Germinal center (tissue), 1 donor: ENCODE measurements at places on chromosomes 5 and 9.

DNA sequence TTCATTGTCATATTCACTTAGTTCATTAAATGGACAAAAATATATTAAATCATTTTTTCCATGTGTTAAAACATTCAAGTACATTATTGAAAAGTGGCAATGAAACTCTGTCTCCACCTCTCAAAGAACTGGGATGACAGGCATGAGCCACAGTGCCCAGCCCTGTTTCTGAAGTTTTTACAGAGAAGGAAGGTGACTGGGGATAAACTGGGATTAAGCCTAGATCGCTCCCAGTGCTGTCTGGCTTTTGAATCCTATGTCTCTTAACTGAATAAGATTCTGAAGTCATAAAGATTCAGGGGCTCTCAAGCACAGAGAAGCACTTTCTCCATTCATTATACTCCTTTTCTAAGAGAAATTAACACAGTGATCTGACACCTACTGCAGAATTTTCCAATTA, 88.3 kb downstream of the SLC38A9 start:
- no peak for DNase-seq

GRCh38 chr5:96004087-96004486, 42.4 kb upstream of the ELL2 start:
- no peak for DNase-seq

- no peak for DNase-seq
Observed at GRCh38 chr9:80946496-80947170, 742.7 kb downstream of the TLE1 start.

- DNase-seq: no peak
Observed at GRCh38 chr5:112388074-112388473, 31.0 kb downstream of the EPB41L4A start.

GRCh38 chr9:88950341-88951154, 40.7 kb upstream of the S1PR3 start:
- DNase-seq: no peak

GRCh38 chr5:168669668-168670378, 90.7 kb upstream of the PANK3 start:
- no peak for DNase-seq

DNA sequence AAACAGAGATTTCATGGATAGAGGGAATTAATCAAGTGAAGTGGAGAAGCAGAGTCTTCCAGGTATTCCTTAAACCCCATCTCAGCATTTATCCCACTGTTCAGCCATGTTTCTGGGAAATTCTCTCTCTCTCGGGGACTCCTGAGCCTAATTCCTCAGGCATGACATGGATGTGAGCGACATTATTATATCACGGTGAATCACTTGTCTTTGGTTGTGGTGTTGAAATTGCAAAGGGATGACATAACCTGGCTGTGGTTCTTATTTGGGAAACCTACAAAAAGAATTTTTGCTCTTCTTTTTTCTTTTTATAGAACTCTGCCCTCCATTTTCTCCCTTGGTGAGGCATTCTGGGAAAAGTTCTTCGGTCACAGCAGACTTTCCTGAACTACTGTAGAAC, 457.9 kb upstream of the PTGER4 start:
- DNase-seq: no peak

DNA sequence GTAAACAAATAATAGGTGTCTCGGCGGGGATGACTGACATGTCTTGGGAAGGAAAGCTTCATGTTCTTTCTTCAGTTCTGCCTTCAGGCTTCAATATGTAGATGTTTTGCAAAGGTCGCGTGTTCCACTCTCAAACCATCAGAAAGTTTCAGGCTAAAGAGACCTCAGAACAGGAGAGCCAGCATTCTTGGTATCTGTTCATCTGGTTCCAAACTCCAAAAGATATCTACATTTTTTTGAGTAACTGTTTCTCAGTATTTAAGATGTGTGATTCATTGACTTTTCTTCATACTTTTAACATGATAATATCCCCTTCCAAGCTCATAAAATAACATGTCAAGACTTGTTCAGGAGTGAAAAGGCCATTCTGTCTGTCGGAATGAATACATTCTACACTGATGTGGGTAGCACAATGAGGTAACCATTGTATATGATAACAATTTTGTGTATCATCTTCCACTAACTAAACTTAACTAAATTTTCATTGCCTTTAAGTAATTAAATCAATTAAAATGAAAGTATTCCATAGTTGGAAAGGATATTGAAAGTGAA, 183.6 kb downstream of the CFAP90 start:
- no peak for DNase-seq

- DNase-seq: no peak
Observed at GRCh38 chr5:131988601-131989000, 22.9 kb downstream of the ACSL6 start.

GRCh38 chr5:168776070-168776469, 196.9 kb upstream of the PANK3 start:
- no peak for DNase-seq

GRCh38 chr5:156208271-156208670, 118.7 kb upstream of the SGCD start:
- DNase-seq: no peak

DNA sequence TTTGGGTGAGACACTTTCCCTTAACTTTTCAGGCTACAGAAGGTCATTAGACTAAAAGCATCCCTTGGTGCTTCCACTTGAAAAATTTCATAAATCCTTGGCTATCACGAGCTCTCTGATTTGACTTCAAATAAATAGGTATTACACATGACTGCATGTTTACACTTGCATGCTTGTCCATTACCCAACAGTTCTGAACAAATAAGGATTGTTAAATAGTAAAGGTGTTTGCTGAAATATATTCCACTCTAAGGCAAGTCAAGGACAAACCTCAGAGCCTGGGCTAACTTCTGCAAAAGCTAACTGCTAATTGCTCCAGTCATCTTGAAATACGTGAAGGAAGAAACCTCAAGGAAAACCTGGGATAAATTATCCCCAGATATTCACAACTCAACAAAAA, 14.5 kb downstream of the FBXW2 start:
- no peak for DNase-seq
